Thyroid gland (tissue), 4 donors: ENCODE measurements at places on chromosomes 2 and 18.

- no peak for DNase-seq
Observed at GRCh38 chr2:196117214-196117705, 48.6 kb upstream of the DNAH7 start.

GRCh38 chr2:9656270-9656766 is 25.5 kb upstream of the YWHAQ start:
- no peak for DNase-seq

DNA sequence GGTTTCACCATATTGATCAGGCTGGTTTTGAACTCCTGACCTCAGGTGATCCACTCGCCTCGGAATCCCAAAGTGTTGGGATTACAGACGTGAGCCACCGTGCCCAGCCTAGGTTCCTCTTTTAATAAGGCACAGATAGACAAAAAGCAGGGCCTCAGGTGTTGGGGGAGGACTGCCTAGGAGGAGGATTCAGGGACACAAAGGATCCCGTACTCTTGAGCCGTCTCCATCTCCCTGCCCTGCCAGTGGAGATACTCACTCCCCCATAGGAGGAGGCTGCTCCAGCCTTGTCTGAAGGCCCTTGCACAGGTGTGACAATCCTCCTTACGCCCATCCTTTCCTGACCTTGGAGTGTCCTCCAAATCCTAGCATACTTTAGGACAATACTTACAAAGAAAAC is 32.0 kb upstream of the TFCP2L1 start:
- no peak for DNase-seq

DNA sequence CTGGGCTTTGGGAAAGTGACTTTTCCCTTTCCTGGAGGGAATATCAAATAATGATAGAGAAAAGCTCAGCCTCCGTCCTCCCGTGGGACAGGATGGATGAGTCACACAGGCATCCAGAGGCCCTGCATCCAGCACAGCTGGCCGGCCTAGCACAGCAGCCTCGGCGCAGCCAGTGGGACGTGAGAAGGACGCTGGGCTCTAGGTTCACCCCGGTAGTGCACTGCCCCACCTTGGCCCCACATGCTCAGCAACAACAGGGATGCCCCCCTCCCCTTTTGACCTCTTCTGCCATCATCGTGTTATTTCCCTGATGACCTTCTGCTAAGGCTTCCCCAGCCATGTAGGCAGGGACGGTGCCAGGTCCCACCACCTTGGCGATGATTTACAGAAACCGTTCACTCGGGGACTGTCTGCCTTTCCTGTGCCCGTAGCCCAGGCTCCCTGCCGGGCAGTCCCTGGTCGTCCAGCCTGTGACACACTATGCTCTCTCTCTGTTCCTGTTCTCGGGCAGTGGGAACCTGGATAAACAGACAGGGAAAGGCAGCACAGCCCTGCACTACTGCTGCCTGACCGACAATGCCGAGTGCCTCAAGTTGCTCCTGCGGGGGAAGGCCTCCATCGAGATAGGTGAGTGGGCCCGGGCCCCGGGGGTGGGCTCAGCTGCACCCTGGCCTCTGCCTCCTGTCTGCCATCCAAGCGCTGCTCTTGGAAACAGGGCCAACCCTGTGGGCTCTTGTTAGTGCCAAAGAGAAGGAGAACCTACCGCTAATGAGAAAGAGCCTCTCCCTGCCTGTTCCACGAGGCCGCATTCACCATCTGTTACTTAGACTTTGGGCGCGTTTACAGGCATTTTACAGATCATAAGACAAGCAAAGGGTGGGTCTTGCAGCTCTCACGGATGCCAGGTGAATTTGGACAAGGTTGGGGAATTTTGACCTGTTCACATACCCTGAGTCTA is 44.6 kb downstream of the ITGB1BP1 start:
- DNase-seq: peak; percentile 33

DNA sequence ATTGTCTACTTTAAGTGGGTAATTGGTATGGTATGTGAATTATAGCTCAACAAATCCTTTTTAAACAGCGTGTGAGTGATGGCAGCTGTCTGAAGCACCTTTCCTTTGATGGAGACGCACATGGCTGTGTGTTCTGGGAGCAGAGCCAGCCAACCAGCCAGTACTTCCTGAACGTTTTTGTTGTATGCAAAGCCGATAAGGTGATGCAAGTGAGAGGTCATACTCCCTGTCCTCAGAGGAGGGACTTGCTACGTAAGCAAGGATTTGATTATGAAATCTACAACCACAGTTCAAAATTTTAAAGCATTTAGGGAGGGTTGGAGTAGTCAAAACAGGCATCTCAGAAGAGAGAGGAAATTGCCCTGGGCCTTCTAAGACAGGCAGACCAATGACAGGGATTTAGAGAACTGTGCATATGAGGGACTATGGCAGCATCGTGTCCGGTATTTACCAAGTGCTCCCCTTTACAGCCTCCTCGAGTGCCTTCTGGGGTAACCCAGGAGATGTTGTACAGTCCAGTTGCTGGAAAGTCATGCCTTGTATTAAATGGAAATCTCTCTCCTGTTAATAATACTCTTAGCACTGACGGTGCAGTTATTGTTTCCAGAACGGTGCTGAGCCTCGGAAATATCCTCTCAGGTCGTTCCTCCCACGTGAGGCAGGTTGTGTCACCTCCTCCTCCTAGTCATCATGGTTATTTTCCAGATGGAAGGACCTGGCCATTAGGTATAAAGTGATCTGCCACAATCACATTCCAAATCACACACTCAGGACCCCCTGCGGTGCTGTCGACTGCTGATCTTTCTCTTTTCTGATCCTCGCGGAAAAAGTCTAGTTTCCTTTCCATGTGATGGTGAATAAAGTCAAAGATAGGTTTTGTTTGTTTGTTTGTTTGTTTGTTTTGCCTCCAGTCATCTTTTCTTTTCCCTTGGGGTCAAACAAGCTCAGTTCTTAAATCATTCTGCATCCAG is 28.4 kb downstream of the ARHGEF4 start:
- DNase-seq: peak; percentile 52

DNA sequence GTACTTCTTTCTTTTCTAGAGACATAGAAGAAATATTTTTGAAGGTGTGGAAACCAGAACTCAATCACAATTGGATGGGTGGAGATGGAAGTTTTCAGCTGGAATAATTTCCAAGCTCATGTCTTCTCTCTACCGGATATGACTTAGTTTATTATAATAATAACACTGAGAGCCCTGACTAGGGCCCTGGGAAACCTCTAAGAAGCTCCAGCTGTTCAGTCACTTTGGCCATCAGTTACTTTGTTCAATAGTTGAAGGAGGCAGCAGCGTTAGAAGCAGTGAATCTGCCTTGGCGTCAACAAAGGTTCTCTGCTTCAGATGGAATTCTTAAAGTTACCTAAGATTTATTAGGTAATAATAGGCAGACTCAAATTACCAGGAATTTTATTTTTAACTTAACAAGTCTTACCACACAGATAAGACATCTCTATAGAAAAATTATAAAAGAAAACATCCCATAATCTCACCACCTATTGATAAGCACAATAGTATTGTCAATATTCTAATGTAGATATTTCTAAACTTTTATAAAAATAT is 293.8 kb upstream of the CHAC2 start:
- no peak for DNase-seq

- no peak for DNase-seq
Observed at GRCh38 chr2:196108604-196109003, 40.0 kb upstream of the DNAH7 start.

- no peak for DNase-seq
Observed at GRCh38 chr2:166092889-166093288, 34.9 kb downstream of the SCN1A start.

- DNase-seq: peak; percentile 48
Observed at GRCh38 chr2:147844697-147845410, at the start of gene ACVR2A. Gene ACVR2A, plus strand, starts transcription at chr2:147845029. Its CDS starts 124 bp downstream, at chr2:147845153.

GRCh38 chr2:39266916-39267434 is 23.2 kb upstream of the CDKL4 start:
- no peak for DNase-seq
